ENCODE measurements at places on chromosomes 4 and X.

GRCh38 chr4:184900184-184900583, 74.4 kb upstream of the ACSL1 start:
- DNase-seq: no peak

- DNase-seq: no peak
Measured at GRCh38 chrX:129403974-129404669, 119.2 kb downstream of the SMARCA1 start.

- no peak for DNase-seq
Measured at GRCh38 chr4:139851133-139851532, 185.5 kb downstream of the MGST2 start.

- DNase-seq: no peak
Measured at GRCh38 chr4:1574601-1575417, 109.3 kb downstream of the FAM53A start.

DNA sequence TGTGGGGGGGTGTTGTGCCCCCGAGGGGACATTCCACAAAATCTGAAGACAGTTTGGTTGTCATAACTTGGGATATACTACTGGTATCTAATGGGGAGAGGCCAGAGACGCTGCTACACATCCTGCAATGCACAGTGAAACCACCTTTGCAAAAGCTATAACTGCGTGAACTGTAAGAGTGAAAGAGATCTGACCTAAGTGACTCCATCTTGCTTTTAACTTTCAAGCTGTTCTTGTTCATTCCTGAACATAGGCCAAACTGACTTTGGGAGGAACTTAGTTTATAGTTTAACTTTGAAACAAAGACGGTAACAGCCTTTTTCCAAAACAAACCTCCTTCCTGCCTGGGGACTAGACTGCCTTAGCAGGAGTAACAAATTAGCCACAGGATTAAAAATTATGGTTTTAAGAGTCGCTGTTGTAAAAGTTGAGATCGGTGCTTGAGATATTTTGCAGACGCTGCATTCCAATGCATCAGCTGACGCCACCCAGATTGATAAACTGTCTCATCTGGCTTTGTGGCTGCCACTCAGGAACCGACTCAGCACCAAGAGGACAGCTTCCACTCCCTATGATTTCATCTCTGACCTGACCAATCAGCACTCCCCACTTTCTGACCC, 70.9 kb downstream of the ATXN3L start:
- no peak for DNase-seq

DNA sequence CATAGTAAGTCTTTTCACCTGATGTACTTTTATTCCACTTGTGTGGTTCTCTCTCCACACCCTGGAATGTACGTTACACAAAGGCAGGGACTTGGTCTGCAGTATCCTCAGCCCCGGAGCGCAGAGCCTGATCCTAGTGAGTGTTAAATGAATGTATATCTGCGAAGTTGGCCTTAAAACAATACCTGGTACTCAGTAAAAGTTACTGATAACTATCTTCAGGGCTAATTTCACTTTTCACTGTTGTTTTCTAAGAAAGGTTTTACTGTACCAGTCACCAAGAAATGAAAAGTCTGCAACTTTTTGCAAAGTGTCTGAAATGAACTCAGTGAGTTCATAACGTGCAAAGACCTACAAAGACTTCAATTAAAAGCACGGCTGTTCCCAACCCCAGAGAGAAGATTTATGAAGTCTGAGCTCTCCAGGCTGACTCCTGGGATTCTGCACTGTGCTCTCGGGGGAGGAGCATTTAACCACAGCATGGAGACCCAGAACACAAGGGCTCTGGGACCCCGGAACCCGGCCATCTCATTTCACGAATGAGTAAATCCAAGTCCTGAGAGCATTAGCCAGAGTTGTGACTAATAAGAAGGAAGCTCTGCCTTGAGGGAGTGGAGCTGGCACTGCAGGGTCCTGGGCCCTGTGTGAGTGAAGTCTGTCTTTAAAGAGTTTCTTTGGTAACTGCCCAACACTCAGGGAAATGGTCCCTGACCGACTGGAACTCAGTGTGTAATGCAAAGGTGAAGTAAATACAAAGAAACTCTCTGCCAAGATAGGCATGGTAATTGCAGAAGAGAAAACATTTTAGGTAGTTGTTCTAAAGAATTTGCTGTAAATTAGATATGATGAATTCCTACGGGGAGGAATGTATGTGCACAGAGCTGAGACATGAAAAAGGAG, 165.8 kb downstream of the NSUN7 start:
- no peak for DNase-seq

DNA sequence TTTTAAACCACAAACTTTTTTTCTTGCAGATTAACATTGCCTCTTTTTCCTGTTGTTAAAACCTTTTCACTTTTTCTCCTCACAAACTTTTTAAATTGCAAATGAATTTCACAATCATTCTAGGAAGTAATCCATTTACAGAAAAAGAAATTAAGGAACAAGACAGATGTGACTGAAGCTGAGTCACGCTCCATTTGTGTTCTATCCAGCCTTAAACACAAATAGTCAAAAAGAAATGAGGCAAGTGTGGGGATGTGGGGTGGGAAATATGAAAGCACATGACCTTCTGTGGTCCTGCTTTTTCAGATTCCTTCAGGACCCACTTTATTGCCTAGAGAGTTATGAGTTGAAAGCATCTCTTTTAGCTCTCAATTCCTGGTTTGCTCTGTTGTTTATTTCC, 197.0 kb downstream of the ADGRL3 start:
- no peak for DNase-seq

DNA sequence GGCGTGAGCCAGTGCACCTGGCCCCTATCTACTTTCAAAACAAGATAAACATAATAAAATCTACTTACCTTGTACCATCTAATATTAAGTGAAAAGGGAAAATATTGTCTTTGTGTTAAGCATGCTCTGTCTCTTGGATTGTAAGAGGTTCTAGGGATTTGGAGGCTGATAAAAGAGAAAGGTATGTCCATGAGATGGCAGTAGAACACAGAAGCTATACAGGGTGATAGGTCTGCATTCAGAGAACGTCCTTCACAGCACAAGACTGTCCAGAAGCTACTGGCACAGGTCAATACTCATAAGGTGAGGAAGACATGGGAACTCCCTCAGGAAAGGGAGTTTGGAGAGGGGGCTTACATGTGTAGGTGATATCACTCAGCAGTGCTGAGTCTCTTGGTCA, 135.5 kb downstream of the TMEM47 start:
- no peak for DNase-seq

DNA sequence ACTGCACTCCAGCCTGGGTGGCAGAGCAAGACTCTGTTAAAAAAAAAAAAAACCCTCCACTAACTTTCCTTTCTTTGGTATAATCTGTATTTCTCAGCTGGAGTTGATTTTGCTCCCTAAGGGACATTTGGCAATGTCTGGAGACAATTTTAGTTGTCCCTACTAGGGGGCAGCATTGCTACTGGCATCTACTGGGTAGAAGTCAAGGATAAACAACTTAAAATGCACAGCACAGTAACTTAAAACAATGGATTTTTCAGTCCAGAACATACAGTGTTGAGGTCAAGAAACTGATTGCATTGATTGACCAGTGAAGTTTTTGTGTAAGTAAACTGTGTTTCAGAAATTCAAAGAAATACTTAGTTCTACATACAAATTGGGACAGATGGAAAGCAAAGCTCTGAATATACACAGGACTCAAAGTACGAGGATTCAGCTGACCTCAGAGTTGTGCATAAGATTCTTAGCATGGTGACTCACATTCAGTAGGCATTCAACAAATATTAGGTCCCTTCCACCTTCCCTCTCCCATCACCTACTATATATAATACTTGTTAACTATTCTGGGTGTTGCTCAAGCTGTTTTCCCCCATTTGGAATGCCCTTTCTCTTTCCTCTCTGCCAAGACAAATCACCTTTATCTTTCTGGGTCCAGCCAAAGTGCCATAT, 8.8 kb downstream of the DDX53 start:
- DNase-seq: peak; percentile 14

- peak; percentile 37 for DNase-seq
Measured at GRCh38 chr4:165355900-165356300, 22.9 kb upstream of the CPE start.

- no peak for DNase-seq
Measured at GRCh38 chrX:1661048-1661921, 46.4 kb downstream of the ASMT start.

DNA sequence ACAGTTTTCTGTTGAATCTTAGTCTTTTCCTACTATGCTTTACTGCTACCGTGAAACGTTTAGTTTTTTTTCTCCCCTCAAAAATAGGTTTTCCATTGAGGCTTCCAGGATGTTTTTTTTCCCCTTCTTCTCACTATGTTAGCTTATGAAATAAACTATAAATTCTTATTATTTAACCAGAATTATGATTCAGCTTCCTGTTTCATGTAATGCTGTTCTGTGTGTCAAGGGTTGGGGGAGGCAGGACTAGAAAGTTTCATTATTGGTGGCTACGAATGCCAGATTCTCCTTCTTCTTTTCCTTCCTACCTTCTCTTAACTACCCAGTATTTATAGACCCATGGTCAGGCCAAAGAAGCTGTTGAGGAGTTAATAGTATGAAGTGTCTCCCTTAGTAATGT, 11.8 kb downstream of the CLCN5 start:
- no peak for DNase-seq

DNA sequence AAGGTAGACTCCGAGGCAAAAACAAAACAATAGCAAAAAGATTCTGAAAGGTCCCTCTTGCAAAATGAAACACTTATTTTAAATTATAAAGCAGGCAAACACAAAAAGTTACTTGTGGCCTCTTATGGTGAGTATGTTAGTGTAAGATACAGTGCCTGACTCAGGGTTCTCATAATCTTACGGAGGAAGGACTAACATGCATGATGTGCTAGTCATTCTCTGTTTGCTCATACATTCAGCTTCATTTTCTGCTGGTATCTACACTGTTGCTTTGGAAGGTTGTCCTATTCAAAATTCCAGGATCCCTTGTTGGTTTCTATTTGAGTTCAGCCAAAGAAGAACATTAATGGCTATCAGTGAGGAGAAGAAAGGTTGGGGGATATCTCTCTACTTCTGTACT, 249.1 kb upstream of the FAM47A start:
- no peak for DNase-seq

Measured in erythroblast (primary cell).